Occipital lobe (tissue), 3 donors: ENCODE measurements at places on chromosomes 2 and 18. TPM values are rescaled to one million over a fixed set of nuclear protein-coding genes. Genes with fewer than 3 reads are reported as not detected.

Gene LRATD1
- 35.7 TPM for total RNA-seq

Gene RGPD3
- total RNA-seq = 0.94 TPM

Gene C2orf72
- 32.4 TPM for total RNA-seq

Gene CBLN2
- total RNA-seq = 39.3 TPM

Gene IL1A
- not detected for total RNA-seq

Gene KCNJ3
- total RNA-seq = 22.8 TPM

Gene HOXD13
- total RNA-seq = not detected

Gene NEU2
- not detected for total RNA-seq

Gene TGFA
- total RNA-seq = 14.2 TPM
